Hematopoietic multipotent progenitor cell treated with erythropoietin and hydrocortisone succinate and interleukin-3 and kit ligand, for 15 days (in vitro differentiated cells): ENCODE measurements at places on chromosomes 2 and 18.

GRCh38 chr2:145623136-145623535 is 1103.2 kb upstream of the ZEB2 start:
- DNase-seq, result no peak

DNA sequence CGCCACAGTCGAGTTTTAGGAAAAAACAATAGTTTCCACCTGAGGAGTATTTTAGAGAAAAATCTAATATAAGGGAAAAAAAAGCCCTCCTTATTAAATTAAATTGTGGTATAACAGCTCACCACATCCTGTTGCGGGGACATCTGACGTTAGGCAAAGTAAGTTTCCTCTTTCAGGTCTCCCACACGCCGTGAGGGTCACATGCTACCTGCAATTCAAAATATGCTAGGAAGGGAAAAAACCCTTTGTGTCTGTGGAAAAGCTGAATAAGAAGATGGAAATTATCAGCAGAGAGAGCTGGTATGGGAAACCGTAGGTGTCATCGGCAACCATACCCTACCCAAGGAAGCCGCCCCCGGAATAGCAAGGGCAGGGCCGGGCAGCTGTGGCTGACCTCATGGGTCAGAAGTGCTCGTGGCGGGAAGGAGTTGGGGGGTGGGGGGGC is 128.0 kb downstream of the NFATC1 start:
- DNase-seq, result peak; percentile 6

GRCh38 chr2:185291035-185291647 is 447.5 kb upstream of the FSIP2 start:
- DNase-seq, result no peak

DNA sequence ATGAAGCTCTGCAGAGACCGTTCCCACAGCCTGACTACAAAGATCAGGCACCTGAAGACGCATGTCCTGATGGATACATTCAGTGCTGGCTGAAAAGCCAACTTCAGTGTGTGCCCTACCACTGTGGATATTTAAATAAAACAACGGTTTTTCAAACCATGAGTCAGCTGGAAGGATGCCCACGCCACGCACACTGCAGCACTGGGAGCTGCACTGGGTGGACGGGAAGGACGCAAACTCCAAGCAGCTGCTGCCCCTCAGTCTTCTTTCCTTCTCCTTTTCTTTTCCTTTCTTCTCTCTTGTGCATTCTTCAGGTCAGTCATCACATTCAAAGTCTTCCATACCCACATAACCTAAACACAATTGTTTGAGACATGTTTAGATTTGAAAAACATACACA is 7.9 kb downstream of the TMEM18 start:
- DNase-seq, result no peak

DNA sequence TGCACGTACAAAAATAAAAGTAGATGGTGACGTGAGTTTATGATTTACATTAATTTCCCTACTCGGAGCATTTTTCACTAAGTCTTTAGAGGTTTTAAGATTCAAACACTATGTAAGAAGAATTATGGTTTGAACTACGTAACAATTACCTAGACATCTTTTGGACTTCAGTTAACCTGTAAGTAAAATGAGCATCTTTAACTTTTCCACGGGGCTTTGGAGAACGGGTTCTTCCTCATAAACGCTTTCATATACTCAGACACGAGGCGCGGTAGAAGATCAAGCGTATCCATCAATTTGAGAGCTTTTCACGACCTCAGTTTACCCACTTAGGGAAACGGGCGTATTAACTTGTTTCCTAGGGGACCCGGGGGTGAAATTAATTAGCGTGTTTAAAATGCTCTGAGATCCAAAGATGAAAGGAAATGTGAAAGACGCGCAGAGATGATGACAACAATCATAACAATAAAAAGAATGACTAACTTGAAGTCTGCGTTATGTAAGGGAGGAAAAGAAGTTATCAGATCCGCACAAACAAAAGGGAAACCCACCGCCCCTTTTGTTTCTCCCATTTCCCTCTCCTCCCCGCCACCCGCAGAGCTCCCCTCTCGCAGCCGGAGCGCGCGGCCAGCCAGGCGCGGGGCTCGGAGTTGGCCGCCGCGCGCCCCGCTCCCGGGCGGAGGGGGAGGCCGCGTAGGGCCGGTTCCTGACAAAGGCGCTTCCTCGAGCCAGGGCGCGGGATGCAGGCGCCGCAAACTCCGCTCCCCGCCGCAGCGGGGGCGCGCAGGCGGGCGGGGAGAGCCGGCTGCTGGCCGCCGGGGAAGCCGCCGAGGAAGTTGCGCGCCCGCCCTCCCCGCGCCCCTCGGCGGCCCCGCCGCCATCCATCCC is 807 bp downstream of the PELI1 start:
- peak; percentile 15 for DNase-seq

DNA sequence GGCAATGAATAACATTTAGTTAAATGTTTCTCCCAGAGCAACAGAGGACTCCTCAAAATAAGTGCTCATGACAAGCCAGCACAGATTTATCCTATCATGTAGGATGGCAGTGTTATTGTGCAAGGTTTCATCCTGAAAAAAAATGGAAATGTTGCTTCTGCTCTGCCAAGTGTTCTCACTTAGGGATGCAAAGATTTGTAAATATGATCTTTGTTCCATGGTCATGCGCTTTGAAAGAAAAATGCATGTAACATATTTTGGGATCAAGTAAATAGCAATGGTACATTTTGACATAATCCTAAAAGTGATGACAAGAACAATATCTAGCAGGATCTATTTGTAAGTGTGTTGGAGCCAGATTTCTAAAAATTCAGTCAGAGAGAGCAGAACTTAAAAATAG is 229.5 kb upstream of the CCDC150 start:
- DNase-seq, result no peak

DNA sequence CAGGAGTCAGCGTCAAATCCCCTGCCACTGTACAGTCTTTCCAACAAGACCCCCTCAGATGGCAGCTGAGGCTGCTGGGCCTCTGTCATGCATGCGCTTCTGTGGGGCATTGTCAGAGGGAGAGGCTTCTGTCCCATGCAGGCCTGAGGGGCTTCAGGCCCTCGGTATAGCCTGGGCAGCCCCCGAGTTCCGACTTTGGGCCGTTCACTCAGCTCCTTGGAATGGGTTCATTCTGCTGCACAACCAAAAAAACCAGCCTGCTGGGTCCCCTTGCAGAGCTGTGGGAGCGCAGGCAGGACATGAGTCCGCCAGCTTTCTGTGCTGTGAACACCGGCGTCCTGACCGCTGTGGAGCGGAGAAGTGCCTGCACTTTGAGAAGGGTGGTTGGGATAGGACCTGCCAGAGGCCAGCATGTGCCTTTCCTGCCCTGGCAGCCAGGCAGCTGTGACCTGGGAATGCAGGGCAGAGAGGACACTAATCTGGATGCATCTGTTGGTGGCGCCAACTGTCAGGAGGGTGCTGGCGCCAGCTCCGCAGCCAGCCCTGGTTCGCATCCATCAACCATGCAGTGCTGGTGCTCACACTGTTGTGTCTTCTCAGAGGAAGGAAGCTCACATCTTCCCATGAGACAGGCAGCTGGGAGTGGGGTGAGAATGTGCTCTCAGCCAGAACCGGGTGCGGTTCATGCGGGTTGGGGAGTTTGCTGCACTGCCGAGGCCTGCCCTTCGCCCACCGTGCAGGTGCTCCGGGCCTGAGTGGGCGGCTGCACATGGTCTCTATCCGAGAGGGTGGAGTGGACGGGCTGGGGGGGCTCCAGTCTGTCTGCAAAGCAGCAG is 14.3 kb downstream of the ARHGEF4 start:
- DNase-seq, result no peak

DNA sequence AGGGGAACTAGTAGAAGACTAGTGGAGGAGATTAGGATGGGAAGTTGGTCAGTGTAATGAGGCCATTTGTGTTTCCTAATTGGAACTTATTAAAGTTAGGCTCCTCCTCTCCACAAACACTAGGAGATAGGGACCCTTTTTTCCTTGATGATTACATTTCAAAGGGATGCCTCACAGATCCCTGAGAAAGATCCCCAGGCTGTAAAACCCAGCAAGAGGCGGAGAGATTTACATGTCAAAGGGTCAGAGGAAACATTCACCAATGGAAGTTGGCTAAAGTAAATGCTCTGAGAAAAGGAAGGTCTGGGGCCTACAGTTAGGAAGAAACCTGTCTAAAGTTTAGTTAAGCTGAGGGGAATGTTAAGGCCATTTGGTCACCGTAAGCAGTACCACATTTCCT is 1.4 kb upstream of the CCDC85A start:
- DNase-seq, result no peak

- DNase-seq, result no peak
Measured at GRCh38 chr2:211730215-211730614, 808.4 kb downstream of the ERBB4 start.

- DNase-seq, result no peak
Measured at GRCh38 chr2:215428060-215428910, 7.6 kb downstream of the FN1 start.

GRCh38 chr2:48415836-48416515 is 114.0 kb upstream of the STON1 start:
- DNase-seq, result no peak

DNA sequence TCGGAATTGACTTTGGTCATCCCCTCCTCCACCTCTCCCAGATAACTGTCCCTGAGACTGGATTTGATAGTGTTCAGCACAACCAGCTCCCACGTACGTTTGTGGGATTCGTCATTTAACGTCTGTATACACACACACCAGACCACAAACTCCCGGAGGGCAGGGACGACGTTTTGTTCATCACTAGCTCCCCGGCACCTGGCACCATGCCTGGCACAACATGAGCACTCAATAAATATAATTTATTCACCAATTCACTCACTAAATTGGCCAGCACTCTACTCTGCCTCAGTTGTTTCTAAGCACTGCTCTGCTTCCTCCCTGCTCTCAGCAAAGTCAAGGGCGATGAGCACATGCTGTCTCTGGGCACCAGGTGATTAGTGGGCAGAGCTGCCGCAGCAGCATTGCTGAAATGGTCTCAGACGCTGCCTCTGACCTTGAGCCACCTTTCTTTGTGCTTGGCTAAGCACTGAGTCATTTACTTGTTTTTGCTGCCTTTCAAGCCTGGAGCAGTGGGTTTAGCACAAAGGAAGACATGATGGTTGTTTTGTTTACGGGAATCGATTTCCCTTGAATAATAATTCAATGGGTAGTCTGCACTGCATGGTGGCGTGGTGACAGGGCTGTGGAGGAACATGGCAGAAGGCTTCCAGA is 19.3 kb upstream of the LOXHD1 start:
- no peak for DNase-seq

GRCh38 chr2:229673676-229674075 is 40.7 kb downstream of the DNER start:
- no peak for DNase-seq

DNA sequence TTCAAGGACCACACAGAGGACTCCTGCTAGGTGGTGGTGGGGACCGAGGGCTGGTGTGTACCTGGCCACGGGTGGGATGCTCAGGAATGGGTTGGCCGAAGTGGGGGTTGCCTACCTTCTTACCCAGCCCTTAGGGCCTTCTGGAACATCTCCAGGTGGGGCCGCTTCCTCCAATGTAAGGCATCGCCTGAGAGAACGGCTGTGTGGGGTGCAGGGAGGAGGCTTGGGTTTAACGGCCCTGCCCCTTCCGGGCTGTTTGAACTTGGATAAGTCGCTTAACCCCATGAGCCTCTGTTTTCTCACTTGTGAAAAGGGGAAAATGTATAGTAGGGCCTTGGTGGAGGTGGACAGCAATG is 35.0 kb downstream of the EMILIN2 start:
- no peak for DNase-seq

GRCh38 chr2:69634196-69634821 is 9.2 kb downstream of the AAK1 start:
- DNase-seq, result no peak

DNA sequence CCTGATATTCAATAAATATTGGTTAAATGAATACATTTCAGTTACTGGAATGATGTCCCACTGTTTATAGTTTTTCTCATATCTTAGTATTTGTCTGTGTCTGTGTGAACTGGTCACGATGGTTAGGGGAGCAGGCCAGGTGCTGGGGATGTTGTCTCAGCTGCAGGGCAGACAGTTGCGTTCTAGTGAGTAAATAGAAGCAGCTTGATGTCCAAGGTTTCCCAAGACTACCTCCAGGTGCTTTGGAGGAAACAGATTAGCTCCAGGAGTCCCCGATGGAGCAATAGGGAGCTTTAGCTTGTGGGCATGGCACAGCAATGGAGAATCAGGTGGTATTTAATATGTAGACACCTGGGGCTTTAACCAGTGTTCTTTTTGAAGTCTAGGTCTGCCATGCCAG is 75.5 kb downstream of the GULP1 start:
- no peak for DNase-seq

DNA sequence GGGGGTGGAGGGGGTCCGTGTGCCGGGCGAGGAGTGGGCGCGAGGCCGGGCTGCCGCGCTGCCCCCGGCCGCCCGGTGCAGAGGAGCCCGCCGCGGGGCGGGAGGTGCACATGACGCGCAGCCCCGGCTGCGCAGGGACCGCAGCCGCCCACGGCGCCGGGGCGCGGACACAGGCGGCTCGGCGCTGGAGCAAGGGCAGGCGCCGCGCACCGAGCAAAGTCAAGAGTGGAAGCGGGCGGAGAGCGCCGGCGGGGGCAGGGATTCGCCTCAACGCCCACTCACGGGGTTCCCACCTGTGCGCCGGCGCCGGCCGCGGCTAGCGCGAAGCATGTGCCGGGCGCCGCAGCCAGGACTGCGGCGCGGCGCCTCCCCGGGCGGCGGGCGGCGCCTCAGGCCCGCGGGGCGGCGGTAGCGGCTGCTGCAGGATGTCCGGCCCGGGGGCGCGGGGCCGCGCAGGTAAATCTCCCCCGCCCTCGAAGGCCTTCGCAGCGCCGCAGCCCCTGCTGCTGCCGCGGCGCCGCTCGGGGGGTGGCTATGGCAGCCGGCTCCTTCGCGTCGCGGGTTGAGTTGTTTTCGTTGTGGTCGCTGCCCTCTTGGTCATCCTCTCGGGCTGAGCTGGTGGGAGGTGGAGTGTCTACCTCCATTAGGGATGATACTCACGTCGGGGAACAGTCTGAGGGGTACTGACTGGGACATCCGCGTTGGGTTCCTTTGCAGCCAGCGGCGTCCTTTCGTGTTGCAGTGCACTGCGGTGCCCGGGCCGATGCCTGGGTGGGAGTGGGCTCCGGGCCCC is 216.3 kb upstream of the DTNA start:
- no peak for DNase-seq

DNA sequence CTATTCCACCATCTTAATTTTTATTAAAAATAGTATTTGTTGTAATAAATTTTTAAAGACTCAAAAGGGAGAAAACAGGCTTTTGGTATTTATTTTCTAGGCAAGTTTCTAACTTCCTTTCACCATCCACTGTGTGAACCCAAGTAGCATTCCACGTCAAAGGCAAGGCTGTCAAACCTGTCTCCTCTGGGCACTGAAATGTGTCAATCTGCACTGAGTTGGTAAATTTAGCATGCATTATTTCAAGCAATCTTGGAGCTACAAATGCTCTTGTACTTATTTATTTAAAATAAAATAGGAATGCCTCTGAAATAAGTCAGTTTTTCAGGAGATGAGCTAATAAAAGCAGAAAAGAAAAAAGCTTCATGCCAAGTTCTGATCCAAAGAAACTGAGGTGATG is 130.9 kb upstream of the CNTNAP5 start:
- DNase-seq, result no peak

DNA sequence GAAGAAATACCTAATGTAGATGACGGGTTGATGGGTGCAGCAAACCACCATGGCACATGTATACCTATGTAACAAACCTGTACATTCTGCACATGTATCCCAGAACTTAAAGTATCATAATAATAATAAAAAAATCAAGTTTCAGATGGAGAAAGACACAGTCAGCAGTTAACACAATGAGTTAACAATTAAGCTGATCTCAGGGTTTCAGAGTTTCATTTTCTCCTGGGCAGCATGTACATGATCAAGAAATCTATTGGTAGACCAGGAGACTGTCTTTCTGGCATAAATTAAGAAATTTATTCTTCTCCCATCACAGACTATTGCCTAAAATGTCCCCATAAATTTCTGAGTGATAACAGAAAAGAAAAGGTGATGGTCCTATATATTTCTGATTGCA is 155.3 kb downstream of the RAD51AP2 start:
- DNase-seq, result no peak

GRCh38 chr2:148614322-148615049 is 30.1 kb upstream of the EPC2 start:
- DNase-seq, result no peak
